ENCODE measurements at places on chromosomes 6 and 20.
A peak's percentile ranks its signal among the peaks of the same experiment; 100 is the strongest.

DNA sequence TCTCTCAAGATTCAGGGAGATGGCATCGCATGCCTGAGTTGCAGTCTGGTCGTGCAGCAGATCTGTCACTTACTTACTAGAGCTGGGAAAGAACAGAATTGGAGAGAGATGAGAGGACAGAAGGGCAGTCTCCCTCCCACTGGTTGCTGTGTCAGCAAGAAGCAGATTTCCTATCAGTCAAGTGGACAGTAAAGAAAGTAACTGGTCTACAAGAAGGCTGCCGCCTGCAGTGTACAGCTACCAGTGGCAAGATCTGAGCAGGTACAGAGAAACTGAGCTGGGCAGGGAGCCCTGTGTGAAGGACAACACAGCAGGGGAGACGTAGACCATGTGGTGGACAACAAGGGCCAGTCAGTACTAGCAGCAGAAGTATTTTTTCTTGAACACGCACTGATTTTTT lies 49.5 kb upstream of the PCSK2 start:
- no peak for DNase-seq

DNA sequence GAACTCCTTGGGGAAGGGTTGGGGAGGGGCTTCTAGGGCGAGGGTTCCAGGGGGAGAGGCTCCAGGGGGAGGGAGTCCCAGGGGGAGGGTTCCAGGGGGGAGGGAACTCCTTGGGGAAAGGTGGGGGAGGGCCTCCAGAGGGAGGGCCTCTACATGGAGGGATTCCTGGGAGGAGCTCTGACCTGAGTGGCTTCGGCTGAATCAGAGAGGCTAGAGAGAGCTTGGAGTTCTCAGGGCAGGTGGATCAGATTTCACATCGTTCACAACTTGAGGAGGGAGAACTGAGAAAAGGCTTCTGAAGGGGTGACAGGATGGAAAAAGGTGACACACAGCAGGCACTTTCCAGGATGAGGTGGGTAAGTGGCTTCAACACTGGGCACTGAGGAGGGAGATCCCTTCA lies 49.1 kb downstream of the DAAM2 start:
- DNase-seq = no peak

GRCh38 chr6:122484760-122485159 lies 13.2 kb upstream of the SERINC1 start:
- no peak for DNase-seq

- no peak for DNase-seq
These were observed 112.4 kb downstream of the PRKN start for GRCh38 chr6:162615016-162615705.

- peak; percentile 62 for DNase-seq
These were observed 39.2 kb downstream of the KCNK5 start for GRCh38 chr6:39189915-39190544.

GRCh38 chr6:161261325-161261724 lies 12.5 kb downstream of the AGPAT4 start:
- no peak for DNase-seq

DNA sequence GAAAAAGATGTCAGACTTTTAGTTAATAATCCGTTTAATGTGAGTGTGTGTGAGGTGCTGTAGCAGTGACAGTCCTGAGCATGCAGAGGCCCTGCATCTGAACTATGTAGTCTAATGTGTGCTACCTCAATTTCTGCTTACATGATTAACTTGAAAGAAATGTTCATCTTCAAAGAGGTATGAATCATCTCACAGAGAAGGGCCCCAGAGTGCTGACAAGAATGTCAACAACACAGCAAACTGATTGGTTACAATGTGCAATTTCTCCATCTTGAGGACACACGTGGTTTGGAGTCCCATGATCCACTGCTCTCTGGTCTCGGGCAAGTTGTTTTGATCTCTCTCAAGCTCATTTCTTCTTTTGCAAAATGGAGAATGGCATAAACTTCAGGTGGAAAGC lies 61.7 kb upstream of the EMILIN3 start:
- DNase-seq = no peak

GRCh38 chr6:125612345-125612846 lies 137.0 kb upstream of the HEY2 start:
- no peak for DNase-seq

DNA sequence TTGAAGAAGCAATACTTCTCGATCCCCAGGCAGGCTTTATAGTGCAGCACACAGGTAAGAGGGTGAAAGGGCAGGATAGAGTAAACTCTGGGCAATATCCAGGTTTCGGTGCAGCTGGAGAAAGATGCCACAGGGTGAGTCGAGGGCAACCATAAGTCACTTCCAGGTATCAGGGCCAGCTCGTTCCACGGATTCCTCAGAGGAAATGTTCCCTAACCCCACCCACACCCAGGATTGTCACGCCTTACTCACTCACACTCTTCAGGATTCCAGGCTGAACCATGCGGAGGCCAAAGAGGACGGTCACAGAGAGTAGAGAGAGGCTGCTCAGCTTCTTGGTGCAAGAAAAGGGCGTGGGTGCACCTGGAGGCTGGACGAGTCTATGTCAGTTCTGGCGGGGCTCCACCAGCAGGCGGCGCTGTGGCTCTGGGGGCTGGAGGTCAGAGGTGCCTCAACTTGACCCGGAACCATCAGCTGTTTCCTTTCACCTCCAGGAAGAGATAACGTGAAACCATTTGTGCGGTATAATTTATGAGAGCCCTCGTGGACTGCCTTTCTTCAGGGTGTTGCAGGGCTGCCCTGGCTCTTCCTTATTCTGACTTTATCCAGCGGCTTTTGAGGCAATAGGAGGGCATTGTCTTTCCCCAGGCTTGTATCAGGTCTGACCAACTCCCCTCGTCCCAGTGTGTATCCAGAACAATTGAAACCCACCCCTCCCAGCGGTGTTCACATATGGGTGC lies 14.5 kb upstream of the WFDC12 start:
- peak; percentile 53 for DNase-seq

DNA sequence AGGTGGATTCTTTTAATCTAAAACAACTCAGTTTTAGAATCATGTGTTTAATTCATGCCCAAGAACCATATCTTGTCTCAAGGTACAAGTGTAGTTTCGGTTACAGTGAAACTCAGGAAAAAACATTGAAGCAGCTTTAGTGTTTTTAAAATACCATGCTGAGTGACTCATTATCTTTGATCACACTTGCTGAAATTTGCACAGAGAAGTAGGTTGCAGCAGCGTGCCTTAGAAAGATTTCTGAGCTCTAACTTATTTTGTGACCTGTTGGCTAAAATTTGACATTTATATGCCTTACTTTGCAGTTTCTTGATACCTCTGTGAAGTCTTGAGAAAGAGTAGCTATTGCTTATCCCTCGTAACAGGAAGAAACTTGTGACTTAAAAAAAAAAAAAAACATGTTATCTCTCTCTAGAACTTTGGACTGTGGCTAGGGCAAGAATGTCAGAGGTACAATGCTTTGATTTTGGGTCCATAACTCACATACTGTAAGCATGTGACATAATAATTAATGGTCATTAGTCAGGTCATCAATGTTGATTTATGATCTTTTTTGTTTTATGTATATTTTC lies 34.5 kb upstream of the FUCA2 start:
- peak; percentile 30 for DNase-seq

DNA sequence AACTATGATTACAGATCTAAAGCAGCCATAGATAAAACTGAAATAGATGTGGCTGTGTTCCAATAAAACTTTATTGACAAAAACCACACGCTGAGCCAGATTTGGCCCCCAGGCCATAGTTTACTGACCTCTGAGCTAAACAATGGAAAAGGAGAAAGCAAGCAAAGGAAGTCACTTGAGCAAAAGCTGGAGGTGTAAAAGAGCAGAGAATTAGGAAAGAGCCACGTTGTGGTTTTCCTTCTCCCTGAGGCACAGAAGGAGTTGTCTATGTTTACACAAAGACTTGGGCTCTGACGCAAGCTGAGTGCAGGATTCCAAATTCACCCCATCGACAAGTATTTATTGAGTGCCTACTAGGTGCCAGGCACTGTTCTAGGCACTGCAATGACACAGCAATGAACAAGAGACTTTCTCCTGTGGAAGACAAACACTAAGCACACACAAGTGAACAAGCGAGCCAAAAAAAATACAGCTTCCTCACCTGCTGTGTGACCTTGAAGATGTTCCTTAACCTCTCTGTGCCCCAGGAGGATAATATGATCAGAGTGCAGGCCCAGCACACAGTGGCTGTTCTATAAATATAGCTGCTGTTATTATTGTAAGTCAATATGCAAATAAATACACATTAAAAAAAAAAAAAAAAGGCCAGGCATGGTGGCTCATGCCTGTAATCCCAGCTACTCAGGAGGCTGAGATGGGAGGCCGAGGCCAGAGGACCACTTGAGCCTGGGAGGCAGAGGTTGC lies 75.4 kb upstream of the PTPN1 start:
- DNase-seq = no peak

DNA sequence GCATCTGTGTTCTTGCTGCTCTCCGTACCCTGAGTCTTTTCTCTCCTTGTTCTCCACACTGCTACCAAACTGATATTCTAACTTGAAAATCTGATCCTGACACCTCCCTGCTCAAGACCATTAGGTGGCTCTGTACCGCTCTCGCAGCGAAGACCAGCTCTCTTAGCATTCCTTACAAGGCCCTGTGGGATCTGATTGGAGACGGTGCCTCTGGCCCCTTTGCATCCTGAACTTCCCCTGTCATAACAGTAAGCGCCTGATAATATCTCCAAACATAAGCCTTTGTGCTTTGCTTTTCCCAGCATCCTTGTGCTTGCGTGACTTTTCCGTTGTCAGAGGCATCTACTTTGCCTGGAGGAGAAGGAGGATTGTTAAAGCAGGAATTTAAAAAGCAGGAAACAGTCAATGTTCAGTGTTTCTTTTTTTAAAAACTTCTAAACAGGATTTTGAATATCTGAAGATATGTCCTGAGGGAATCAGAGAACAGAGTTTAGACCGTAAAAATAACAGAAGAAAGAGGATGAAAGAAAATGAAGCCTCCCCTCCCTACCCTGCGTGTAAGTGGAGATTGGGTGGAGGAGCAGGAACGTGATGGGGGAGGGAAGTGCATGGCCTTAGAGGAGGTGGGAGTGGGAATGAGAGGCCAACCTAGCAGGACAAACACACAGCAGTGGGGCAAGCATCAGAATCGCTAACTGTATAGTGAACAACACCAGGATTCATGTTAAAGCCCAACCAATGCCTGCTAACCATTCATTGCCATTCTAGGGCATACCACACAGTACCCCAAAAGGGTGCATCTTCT lies 89.2 kb upstream of the STMND1 start:
- no peak for DNase-seq

DNA sequence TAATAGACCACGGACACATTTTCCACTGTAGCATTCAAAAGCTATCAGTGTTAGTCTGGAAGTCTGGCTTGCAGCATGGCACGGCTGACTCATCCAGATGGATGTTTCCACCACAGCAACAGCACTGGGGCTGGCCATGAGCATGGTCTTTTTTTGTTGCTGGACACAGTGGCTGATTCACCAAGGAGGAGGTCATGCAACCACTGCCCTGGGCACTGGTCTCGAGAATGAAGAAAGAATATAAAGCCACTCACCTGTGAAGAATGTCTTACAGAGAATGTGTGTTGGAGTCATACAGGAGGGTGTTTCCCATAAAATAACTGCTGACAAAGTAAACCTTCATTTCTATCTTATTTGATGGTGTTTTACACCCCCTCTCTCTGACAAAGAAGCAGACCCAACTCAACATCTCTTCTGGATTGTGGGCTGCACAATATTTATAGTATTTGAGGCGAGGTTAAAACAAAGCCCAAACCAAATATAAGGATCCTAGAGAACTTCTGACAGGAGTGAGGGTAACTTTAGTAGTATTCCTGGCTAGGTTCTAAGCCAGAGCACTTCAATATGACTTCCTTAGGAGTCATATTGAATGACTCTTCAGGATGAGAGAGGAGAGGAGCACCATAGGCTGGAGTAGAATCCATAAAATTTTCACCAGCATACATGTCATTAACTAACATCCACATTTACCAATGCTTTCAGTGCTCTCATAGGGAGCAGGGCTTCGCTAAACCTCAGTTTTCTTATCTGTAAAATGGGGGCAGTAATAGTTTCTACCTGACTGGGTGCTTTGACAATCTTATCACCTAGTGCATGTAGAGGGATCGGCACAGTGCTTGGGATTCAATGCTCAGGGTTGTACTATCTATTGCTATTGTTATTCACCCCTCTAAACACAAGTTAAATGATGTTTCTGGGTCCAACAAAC lies 121.4 kb downstream of the KIF13A start:
- DNase-seq = no peak

DNA sequence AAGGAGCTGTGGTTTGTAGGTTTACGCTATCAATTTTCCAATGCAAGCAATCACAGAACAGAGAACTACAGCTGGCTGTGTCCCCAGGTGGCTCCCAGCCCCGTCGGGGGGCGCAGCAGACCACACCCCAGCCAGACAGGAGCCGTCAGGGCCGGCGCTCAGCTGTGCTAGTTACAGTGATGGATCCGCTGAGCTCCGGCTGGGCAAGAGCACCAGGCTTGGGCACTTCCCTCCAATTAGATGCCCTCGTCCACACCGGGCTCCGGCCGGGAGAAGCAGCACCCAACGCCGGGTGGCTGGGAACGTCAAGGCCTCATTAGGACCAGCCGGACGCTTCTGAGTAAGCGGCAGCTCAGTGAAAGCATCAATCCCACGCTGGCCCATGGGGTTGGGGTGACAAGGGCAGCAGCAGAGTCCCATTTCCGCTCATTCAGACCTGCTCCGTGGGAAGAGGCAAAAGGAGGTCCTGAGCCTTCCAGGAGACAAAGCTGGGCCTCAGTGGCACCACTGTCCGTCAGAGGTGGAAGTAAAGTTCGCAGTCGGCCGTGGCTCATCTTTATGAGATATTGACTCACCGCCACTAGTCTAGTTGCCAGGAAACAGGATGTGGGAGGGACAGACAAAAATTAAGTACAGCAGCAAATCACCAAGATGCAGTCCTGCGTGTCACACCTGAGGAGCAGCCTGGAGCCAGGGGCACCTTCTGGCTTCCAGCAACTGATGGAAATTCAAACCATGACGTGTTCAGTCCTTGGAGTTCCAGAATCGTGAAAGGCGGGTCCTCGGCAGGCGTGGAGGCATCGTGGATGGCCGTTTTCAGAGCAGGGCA lies 164.1 kb downstream of the TAF4 start:
- DNase-seq = no peak

- DNase-seq = no peak
These were observed 1.4 kb upstream of the BPIFB1 start for GRCh38 chr20:33281550-33282146.

DNA sequence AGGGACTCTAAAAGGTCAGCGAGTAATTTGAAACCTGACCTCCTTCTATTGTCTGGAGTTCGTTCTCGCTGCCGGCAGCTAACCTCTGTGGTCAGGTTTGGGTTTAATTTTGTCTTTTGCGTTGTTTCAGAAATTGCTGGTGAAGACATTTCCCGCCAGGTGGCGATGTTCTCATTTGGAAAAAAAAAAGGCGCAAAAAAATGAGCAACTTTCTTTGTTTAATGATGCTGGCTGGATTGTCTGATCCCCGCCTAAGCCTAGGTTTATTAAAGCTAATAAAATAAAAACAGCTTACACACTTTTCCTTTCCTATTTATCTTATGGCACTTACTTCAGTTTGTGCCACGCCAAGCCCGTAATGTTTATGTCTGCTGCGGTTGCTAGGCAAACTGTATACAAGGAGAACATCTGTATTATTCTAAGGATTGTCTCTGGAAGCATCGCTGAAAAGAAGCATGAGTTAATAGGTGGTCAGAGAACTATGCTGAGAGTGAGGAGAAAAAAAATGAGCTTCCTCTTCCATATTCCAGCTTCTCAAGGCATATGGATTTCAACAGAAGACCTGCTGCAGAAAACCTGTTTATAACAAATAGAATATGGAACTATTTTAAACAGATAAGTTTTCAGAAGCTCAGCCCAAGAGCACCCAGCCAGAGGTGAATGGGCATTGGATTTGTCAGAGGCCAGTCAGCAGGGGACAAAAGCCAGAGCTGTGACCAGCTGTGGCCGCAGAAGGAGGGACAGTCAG lies 205.7 kb downstream of the DOK5 start:
- no peak for DNase-seq

Data from hematopoietic multipotent progenitor cell treated with erythropoietin and hydrocortisone succinate and interleukin-3 and kit ligand, for 15 days (in vitro differentiated cells).